ENCODE measurements at places on chromosomes 3 and 15. TPM values are rescaled to one million over a fixed set of nuclear protein-coding genes. Genes with fewer than 3 reads are reported as not detected.

DNA sequence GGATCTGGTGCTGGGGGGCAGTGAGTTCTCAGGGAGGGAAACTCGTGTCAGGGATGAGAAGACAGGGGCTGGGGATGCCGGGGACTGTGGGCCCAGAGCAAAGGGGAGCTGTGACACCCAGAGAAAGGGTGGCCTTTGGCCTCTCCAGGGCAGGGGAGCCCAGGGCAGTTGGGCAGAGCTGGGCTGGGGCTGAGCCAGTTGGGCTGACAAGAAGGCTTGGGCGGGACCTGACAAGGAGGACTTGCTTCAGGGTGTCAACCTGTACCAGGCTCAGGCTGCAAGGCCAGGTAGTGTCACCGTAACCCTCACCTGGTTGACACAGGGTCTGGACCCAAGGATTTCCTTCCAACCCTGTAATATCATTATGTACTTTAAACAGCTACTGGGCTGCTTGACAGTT lies 13.2 kb upstream of the ANPEP start:
- DNase-seq = no peak

LMLN gene
- 2.4 TPM for polyA plus RNA-seq

GRCh38 chr3:78496501-78496900 lies 1271.3 kb downstream of the ROBO1 start:
- no peak for DNase-seq

DNA sequence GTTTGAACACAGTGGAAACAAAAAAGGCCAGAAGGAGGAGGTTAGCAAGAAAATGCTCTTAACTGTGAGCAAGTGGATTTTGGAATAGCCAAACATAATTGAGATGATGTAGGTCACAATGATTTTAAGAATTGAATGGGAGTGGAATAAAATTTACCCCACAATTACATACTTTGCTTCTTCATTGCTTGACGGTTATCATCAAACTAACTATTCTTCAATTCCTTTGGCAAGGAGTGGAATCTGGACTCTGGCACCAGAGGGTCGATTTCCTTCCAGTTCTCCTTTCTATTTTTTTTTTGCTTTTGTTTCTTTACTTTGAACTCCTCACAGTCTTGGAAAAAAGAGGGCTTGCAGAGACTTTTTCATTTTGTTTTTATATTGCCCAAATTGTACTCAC lies 634.5 kb upstream of the TGFBR2 start:
- no peak for DNase-seq

DNA sequence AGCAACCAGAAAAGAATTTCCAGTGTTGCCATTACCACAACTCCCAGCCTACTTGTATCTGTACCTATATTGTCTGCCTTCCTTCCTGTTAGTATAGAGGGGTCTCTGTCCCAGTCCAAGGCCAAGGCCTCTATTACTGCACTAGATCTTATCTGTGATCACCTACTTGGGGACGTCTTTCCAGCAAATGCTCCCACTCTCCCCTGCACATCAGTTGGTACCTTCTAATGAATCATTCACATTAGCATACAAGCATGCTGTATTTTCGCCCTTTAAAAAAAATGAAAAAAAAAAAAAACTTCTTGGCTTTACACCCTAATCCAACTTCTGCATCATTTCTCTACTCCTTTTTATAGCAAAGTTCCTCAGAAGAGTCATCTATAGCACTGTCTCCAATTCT lies 4.8 kb upstream of the AVEN start:
- no peak for DNase-seq

DNA sequence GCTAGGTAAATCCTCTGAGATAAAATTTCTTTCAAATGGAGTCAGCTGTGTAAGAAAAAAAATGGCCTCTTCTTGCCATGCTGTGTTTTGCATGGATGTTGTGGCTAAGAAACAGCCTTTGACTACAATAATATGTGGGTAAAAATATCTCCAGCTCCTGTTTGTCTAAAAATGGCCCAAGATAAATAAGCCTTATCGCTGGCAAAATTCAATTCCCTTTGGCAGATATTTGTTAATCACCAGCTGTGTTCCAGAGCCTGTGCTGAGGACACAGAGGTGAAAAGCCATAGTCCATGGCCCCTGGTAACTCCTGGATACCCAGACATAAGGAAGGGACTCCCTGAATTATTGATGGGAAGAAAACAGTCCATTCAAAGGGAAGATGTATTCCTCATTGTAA lies 15.3 kb upstream of the RAMAC start:
- no peak for DNase-seq

- no peak for DNase-seq
Measured at GRCh38 chr3:74357881-74358280, 256.6 kb downstream of the CNTN3 start.

GRCh38 chr3:194871864-194872668 lies 186.4 kb downstream of the FAM43A start:
- no peak for DNase-seq

AMOTL2 gene
- 0.10 TPM for polyA plus RNA-seq

- DNase-seq = no peak
Measured at GRCh38 chr15:30044377-30044776, 38.4 kb upstream of the GOLGA8J start.

HEMK1 gene
- 27.4 TPM for polyA plus RNA-seq

C3orf70 gene
- polyA plus RNA-seq = not detected

GRCh38 chr3:46909535-46910161 lies 32.1 kb downstream of the PTH1R start:
- peak; percentile 82 for DNase-seq

DNA sequence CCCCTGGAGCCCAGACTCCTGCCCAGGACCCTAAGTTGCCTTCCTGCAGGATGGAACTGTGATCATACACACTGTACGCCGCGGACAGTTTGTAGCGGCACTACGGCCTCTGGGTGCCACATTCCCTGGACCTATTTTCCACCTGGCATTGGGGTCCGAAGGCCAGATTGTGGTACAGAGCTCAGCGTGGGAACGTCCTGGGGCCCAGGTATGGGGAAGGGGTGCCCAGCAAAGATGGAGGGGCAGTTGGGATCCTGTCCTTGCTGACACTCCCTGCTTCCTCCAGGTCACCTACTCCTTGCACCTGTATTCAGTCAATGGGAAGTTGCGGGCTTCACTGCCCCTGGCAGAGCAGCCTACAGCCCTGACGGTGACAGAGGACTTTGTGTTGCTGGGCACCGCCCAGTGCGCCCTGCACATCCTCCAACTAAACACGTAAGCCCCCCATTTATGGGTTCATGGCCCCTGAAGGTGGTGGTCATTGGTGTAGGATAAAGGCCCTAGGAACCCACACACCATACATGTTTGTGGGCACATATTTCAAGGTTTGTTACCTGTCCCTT lies 28.8 kb downstream of the NBEAL2 start:
- DNase-seq = no peak

- no peak for DNase-seq
Measured at GRCh38 chr3:42996633-42997075, 17.5 kb downstream of the GASK1A start.

GRCh38 chr3:41716471-41716870 lies 245.4 kb downstream of the ULK4 start:
- DNase-seq = no peak

GRCh38 chr3:118137778-118138177 lies 896.9 kb downstream of the IGSF11 start:
- no peak for DNase-seq

DNA sequence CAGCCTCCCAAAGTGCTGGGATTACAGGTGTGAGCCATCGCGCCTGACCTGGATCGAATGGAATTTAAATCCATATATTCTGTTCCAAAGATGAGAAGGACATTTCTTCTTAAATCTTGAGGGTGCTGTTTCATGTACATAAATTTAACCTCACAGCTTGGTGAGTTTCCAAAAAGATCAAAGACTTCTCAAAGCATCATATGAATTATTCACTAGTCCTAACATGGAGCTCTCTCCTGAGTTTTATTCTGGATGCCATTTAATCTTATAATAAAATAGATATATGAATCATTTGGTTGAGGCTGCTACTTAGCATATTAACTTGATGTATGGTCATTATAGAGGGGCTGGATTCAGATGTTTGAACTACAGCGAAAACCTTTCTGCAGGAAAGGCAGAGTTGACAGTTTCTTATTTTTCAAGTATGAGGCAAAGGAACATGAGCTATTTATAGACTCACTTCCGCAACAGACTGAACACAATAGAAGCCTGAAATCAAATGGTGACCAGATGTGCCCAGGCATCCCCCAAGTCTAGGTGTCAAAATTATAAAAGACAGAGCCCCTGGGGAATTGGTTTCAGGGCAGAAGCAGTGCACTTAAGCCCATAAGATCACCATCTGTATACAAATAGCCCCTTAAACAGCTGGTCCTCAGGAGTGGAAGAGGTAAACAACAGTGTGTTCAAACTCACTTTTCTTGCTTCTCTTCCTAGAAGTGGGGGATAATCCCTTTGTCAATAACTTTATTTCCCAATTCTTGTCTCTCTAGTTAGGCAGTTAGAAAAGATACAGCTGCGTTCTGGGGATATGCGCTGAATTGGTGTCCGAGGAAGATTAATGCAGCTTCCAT lies 29.7 kb downstream of the STARD9 start:
- DNase-seq = peak; percentile 22

DNA sequence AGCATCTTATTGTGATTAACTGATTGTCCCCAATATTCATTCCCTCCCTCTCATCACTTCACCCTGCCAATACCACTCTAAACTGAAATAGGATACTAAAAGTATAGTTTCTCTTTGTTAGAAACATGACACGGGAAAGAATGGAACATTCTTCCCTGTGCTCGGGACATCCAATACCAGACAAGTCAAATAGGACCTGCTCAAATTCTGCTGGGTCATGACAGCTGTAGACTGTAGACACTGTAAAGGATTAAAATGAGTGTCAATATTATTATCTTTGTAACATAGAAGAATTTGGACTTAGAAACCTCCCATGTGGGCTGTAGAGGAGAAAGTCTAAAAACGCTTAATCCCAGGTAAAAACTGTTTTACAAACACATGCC lies 315.0 kb upstream of the NR2E3 start:
- DNase-seq = no peak

- no peak for DNase-seq
Measured at GRCh38 chr3:88321363-88322050, 171.7 kb downstream of the C3orf38 start.

WDR93 gene
- polyA plus RNA-seq = 0.08 TPM

DNA sequence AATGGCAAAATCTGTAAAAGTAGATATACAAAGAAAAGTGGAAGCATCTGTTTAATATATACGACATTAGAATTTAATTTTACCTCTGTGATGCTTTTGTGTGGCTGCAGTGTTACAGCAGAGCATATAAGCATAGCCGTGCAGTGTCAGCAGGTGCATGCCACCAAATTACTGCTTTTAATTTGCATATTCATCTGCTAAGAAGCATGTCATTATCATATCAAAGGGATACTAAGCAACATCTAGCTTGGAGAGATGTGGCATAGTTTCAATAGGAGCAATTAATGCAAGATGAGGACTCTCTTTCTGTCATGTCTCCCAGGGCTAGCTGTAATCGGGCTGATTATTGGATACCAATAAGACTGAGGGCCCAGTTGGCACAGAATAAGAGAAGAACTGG lies 214.4 kb upstream of the SOX2 start:
- DNase-seq = no peak

- DNase-seq = no peak
Measured at GRCh38 chr15:89178307-89178977, 42.9 kb downstream of the RLBP1 start.

DNA sequence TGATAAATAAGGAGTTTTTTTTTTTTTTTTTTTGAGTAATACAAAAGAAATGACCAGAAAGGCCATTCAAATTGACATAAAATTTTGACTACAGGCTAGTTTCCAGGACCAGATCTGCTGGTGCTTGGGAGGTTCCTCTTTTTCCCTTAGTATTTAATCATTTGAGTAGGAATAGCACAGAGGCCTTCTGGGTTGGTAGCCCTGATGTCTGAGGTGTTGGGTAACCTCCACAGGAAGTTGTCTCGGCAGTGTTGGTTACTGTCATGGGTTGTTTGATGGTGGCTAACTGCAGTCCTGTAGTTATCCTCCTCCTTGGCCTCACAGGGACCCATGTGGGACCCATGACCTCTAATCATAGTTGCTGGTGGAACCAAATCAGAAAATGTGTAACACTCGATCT lies 91.1 kb downstream of the USP13 start:
- no peak for DNase-seq

GRCh38 chr3:133282236-133282635 lies 117.6 kb upstream of the BFSP2 start:
- no peak for DNase-seq

MAP1A gene
- polyA plus RNA-seq = 0.09 TPM

KCNMB2 gene
- not detected for polyA plus RNA-seq

GRCh38 chr3:189947948-189948723 lies 172.6 kb downstream of the P3H2 start:
- no peak for DNase-seq

SLC49A4 gene
- polyA plus RNA-seq = 1.6 TPM

DNA sequence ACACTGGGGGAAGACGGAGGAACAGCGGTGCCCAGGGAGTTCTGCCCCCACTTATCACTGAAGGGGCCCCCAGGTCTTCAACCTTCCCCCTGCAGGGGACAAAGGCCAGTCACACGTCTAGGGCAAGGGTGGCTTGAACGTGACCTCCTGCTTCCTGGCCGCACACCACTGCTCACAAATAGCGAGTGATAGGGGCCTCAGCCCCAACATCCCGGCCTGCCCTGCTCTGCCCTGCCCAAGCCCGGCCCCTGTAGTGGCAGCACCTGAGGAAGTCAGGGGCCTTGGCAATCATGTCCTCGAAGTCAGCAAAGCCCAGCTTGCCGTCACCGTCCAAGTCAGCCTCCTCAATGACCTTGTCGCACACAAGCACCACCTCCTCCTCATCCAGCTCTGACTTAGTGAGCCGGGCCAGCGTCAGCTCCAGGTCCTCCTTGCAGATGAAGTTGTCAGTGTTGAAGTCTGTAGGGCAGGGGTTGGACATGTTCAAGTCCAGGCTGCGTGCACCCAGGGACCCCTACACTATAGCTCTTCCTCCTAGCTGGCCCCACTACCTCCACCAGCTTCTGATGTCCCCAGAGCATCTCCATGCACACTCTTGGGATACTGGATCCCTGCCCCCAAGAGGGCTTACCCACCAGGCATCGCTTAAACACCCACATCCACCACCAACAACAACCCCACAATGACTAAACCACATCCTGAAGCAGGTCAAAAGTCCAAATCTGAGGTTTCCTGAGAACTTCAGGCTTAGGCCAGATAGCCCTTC lies 13.3 kb downstream of the SH2D7 start:
- no peak for DNase-seq

KCNH8 gene
- polyA plus RNA-seq = not detected

GRCh38 chr3:129261894-129262293 lies 12.5 kb downstream of the COPG1 start:
- no peak for DNase-seq

ATG7 gene
- 13.8 TPM for polyA plus RNA-seq

- no peak for DNase-seq
Measured at GRCh38 chr15:91965501-91966193, 112.1 kb downstream of the SLCO3A1 start.

All from CD8-positive, alpha-beta memory T cell (primary cell).